Stomach (tissue), 19 donors: ENCODE measurements at places on chromosomes 7 and 10. TPM values are rescaled to one million over a fixed set of nuclear protein-coding genes. Genes with fewer than 3 reads are reported as not detected.

MMP21 gene
- not detected for polyA plus RNA-seq

GPR146 gene
- polyA plus RNA-seq = 6.4 TPM

MMD2 gene
- not detected for polyA plus RNA-seq

MBL2 gene
- polyA plus RNA-seq = not detected

NOS3 gene
- 2.5 TPM for polyA plus RNA-seq
